Thoracic aorta (tissue), 2 donors: ENCODE measurements at places on chromosomes 1 and 21. TPM values are rescaled to one million over a fixed set of nuclear protein-coding genes. Genes with fewer than 3 reads are reported as not detected.
A peak's percentile ranks its signal among the peaks of the same experiment; 100 is the strongest.

Gene S100A2
- total RNA-seq: 1.1 TPM

Gene OR2T11
- total RNA-seq: not detected

- DNase-seq: no peak
- no peaks in the 10 kb centered on the region for H3K27me3 ChIP-seq
- no peak overlapping the region for H3K4me3 ChIP-seq
- H3K27ac ChIP-seq: no peak overlapping the region
- no peaks in the 10 kb centered on the region for H3K4me1 ChIP-seq
These were observed 84.1 kb upstream of the RRP15 start for GRCh38 chr1:218200979-218201378.

GRCh38 chr1:154999571-155000410, 2.8 kb upstream of the ZBTB7B start:
- no peaks in the 10 kb centered on the region for H3K36me3 ChIP-seq
- H3K4me3 ChIP-seq: peak overlapping the region; percentile 99
- H3K27me3 ChIP-seq: no peaks in the 10 kb centered on the region
- H3K4me1 ChIP-seq: peaks cover 20% of the 10 kb centered on the region
- peak overlapping the region; percentile 86 for H3K27ac ChIP-seq
